ENCODE measurements at places on chromosomes 7 and 10.

- DNase-seq, result no peak
These were observed 1.1 kb upstream of the FAM53B start for GRCh38 chr10:124745252-124745651.

DNA sequence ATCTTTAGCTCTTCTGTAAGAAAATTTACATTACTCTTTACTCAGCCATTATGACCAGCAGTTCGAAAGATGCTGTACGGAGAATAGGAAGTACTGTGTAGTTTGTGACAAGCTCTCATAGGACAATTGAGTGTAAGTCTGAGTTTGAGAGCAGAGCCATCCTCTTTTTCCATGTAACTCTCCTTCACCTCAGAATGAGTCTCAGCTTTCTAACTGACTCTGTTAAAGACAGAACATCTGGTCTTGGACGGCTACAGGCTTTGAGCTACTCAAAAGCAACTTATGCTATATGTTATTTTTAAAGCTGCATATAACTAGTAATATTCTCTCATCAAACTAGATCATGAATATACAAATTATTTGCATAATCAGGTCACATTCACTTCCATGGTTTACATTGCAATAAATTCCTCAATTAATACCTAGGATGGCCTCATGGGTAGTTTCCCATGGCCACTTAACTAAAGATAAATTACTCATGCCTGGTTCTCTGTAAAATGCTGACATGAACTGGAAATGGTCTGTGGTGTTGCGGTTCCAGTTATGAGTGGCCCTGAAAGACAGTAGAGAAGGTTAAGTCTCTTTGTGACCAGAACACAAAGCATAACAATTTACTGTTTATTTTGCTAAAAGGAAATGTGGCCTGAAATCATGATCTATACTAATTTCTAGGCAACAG lies 358.7 kb downstream of the PHF14 start:
- no peak for DNase-seq

DNA sequence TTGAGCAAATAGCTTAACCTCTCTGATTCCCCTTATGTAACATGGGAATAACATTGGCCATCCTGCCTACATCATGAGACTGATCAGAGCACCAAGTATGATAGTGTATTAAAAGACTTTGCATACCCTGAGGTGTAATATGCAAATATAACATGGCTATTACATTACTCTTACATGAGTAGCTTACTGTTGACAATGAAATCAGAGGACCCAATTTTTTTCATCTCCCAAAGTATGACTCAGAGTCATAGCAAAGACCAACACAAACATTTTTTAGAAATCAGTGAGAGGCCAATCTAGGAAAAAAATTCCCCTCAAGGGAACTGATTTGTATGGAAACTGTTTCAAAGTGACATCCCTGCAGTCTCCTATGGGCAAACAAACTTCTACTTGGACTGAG lies 47.0 kb upstream of the TMEM140 start:
- no peak for DNase-seq

- DNase-seq, result no peak
These were observed 257.6 kb upstream of the NPY start for GRCh38 chr7:24026351-24026750.

GRCh38 chr10:3635697-3636096 lies 149.3 kb downstream of the KLF6 start:
- no peak for DNase-seq

DNA sequence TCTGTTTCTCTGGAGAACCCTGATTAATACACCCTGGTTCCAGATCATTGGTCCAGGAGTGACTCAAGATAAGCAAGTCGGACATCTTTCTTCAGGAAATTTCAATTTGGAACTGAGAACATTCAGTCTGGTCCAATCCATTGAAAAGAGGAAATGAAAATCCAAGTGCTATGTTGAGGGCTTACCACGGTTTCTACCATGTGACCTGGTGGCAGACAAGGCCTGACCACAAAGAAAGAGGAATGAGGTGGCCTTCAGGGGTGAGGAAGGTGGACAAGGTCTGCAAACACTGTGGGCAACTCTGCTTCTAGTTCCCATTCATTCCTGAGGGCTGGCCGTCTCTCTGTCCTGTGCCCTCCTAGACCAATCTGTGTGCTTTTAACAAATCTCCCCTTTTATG lies 149.2 kb upstream of the GHITM start:
- no peak for DNase-seq

DNA sequence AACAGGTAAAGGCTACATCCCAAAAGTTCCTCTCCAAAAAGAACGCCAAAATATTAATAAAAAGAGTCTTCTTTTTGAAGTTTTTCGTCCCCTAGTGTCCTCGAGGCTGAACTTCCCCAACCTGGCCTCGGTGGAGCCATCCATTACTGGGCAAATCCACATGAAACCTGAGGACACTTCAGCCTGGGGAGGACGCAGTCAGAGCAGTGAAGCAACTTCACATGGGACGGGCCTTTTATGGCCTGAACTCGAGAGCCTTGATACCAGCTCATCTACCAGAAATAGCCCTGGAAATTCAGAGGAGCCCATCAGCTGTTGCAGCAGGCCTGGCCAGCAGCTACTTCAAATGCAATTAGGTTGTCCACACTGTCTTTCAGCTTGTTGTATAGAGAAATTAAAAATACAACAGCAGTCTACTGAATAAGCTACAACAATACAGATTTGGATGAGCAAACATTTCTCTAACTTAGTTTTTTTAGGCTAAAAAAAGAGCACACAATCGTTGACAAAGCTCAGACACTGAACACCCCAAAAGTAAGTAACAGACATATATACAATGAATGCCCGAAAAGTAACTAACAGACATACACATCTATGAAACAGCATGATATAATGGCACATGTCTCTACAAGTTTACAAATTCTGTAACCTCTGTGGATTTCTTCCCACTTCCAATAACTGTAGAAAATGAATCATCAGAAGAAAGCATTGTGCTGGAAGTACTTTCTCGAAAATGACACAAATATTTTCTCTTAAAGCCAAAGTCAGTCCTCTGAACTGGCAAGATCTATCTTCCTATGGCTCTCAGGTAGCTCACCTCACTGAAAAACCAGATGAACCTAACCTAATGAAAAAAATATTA lies at the start of gene SVIL:
SVIL (minus strand) TSS at position 208 of the 862 bp plus-strand sequence. CDS start 79,913 bp downstream, outside the sequence.
- no peak for DNase-seq

DNA sequence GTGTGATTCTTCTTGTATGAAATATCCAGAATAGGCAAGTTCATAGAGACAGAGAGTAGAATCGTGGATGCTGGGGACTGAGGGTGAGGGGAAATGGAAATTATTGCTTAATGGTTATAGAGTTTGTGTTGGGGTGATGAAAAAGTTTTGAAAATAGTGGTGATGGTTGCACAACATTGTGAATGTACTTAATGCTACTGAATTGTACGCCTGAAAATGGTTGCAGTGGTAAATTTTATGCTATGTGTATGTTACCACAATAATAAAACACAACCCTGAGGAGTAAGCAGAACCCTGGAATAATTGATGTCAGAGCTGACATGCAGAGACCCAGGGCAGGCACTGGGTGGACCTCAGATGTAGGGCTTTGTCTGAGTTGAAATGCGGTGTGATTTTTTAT lies 57.6 kb downstream of the TACR2 start:
- DNase-seq, result no peak

DNA sequence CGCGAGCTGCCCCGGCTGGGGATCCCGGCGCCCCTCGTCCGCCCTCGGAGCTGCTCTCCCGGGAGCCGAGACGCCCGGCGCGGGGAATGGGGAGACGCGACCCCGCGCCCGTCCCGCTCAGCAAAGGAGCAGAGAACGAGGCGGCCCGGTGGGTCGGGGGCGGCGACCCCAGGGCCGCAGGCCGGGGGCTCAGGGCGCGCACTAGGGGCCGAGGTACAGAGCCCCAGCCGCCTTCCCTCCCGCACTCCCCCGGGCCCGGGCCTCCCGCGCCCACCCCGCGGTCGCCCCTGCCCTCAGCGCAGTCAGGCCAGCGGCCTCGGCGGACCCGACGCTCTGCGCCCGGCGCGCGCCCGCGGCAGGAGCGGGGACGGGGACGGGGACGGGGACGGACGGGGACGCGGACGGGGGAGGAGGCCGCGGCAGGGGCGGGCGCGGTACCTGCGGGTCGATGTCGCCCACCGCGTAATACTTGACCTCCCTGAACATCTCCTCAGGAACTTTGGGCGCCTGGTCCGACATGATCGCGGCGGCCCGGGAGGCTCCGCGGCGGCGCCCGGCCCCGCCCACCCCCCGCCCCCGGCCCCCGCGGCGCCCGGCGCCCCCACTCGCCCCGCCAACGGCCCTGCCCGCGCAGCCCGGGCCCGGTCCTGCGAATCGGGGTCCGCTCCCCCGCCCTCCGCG lies 373 bp downstream of the PAXIP1 start:
- no peak for DNase-seq
